Activated CD4-positive, alpha-beta T cell treated with anti-CD3 and anti-CD28 coated beads, Interleukin-2, amount 50 U/mL, for 48 hours (primary cell): ENCODE measurements at places on chromosomes 7 and 10.

DNA sequence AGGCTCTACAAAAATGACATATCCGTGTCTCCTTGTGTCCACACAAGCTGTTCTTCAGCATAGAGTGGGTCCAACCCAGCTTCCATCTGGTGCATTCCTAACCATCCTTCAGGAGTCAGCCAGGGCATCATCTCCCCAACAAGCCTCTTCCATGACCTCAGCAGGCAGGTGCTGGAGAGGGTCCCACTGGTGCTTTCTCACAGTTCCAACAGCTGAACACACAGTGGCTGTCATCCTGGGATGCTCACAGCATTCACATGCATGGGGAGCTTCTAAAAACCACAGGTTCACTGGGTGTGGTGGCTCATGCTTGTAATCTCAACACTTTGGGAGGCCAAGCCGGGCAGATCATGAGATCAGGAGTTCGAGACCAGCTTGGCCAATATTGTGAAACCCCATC is 6.4 kb upstream of the CYP3A4 start:
- no peak for DNase-seq

GRCh38 chr10:5465976-5466450 is 33.4 kb downstream of the CALML5 start:
- no peak for DNase-seq

DNA sequence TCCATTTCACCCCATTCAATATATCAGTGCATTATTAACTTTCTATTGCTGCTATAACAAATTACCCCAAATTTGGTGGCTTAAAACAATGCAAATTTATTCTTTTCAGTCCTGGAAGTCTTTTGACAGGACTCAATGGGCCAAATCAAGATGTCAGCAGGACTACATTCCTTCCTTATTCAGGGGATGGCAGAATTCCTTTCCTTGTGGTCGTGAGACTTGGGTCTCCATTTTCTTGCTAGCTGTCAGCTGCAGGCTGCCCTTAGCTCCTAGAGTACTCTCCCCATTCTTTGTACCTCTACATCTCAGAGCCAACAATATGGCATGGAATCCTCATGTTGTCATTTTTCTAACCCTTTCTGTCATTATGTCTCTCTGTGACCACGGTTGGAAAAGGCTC is 310.6 kb downstream of the HDAC9 start:
- no peak for DNase-seq

- DNase-seq = no peak
Measured at GRCh38 chr7:118185163-118185860, 1.3 kb downstream of the LSM8 start.

DNA sequence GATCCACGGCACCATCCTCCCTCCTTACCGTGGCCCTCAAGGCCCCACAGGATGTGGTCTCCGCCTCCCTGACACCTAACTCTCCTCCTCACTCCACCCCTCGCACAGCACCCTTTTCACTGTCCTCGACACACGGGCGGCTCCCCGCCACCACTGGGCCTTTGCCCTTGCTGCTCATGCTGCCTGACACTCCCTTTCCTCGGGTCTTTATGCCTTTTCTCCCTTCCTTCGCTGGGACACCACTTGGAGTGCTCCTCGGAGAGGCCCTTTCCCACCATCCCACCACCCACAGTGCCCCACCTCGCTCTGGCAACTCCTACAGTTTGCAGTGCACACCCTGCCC is 7.9 kb upstream of the INMT start:
- no peak for DNase-seq

- DNase-seq = no peak
Measured at GRCh38 chr7:113487925-113488731, 369.8 kb upstream of the SMIM30 start.

GRCh38 chr10:93075369-93076221 is 1.9 kb downstream of the CYP26A1 start:
- no peak for DNase-seq

DNA sequence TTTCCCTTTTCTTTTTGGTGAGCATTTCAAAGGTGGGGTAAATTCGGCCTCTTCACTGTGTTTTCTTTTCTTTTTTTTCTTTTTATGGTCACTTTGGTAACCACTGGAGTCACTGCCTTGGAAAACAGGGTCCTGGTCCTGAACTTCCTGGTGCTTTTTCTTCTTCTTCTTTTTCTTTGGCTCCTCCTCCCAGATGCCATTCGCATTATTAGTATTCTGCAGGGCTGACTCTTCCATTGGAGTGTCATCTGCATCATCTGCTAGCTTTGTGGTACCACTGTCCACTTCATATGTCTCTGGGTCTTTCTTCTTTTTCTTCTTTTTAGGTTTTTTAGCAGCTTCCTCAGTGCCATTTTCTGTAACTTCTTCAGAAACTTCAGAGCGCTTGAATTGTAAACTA is 10.5 kb downstream of the POLR1F start:
- DNase-seq = no peak

DNA sequence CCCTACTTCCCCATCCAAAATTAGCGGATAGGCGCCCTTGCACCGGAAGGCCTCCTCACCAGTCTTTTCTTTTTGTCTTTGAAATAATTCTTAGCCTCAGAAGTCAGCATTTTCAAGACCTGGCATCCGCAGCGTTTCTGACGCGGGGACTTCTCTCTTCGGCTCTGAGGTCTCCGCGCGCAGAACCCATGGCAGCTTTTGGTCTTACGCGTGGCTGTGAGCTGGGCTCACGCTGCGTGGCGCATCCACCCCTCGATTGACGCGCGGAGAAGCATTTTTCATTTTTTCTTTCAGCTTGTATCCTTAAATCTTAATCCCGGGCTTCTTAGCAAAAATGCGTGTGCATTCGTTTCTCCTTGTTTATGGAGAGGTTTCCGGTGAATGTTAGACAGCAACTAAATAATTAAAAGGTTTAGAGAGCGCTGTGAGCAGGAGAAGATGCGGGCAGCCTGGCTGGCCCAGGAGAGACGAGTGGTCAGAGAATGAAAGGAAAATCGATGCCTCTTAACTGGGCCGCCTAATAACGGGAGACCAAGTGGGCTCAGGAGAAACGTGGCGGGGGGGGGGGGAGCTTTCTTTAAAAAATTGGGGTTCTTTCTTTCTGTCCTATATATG is 2.0 kb upstream of the GATA3 start:
- DNase-seq = no peak

DNA sequence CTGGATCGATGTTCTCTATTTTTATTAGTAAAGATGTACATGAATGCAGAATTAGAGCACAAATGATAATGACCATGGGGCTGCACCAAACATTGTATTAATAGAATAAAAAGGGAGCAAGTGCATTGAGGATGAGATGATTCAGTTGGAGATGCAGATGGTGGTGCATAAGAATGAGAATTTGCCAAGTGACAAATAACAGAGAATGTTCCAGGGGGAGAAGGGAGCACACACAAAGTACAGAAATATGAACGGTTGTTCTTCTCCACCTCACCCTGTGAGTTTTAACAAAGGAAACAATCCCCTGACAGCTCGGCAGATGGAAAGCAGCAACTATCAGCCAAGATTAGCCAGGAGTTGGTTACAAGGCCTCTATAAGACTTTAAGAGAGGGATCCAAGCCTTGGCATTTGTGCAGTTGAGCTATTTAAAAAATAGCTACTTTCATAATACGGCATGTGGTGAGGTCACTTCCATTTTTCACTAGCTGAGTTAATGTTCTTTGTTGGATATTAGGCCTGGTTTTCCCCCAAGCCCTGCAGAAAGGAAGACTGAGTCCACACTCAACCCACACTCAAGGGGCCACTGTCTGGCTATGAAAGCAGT is 462.5 kb downstream of the TNS3 start:
- DNase-seq = no peak

- no peak for DNase-seq
Measured at GRCh38 chr7:47670729-47671128, 88.8 kb upstream of the TNS3 start.

DNA sequence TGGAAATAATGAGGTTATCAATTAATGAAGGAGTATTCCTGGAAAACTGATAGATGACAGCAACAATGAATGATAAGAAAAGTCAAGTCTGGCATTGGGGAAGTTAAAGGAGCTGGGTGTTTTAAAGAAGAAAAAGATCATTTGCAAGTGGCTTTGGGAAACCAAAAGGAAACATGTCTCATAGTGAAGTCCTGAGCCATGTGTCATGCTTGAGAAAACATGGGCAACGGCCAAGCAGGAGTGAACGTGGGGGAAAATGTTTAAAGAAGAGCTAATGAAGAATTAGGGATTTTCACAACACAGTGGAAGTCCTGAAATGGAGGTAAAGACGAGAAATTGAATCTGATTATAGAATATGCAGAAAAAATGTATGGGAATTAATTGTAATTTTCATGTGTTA is 1383.2 kb upstream of the CELF2 start:
- no peak for DNase-seq

DNA sequence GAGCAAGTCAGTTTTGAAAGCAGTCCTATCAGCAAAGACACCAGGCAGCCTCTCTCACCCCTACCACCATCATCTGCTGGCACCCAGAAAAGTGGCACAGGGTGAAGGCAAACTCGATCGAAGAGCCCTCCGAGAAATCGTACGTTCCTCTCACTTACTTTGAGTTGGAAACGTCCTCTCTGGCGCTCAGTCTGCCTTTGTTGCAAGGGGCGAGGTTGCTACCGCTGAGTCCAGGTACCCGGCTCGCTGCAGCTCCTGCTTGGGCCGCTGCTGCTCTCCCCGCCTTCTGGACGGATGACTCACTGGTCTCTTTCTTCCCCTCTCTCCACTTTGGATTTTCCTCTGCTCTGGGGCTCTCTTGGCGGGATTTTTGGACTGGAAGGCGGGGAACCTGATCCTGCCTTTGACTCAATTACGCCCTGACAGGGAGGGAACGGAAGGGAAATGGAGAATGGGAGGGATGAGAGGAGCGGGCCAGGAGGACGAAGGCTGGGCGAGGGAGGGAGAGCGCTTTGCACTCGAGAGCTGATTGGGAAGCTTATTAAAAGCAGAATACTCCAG is at the start of gene PTN:
PTN (minus strand) TSS at position 453 of the 561 bp plus-strand sequence. CDS start 88,760 bp downstream, outside the sequence.
- DNase-seq = no peak

GRCh38 chr10:27225642-27226257 is 14.8 kb downstream of the ACBD5 start:
- DNase-seq = no peak

GRCh38 chr7:47542051-47542450 is 39.9 kb downstream of the TNS3 start:
- DNase-seq = no peak

DNA sequence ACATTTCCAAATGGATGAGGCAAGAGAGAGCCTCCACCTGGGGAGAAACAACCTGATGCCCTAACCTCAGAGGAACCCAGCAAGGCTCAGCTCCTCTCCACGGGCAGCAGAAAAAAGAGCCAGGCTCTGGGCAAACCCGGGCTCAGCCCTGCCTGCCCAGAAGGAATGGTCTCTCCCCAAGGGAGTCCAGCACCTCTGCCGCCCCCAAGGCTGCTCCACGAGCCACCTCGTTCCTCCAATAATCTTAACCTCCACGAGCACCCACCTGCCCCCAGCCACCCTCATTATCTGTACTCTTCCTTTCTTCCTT is 154.2 kb downstream of the GRID1 start:
- no peak for DNase-seq

DNA sequence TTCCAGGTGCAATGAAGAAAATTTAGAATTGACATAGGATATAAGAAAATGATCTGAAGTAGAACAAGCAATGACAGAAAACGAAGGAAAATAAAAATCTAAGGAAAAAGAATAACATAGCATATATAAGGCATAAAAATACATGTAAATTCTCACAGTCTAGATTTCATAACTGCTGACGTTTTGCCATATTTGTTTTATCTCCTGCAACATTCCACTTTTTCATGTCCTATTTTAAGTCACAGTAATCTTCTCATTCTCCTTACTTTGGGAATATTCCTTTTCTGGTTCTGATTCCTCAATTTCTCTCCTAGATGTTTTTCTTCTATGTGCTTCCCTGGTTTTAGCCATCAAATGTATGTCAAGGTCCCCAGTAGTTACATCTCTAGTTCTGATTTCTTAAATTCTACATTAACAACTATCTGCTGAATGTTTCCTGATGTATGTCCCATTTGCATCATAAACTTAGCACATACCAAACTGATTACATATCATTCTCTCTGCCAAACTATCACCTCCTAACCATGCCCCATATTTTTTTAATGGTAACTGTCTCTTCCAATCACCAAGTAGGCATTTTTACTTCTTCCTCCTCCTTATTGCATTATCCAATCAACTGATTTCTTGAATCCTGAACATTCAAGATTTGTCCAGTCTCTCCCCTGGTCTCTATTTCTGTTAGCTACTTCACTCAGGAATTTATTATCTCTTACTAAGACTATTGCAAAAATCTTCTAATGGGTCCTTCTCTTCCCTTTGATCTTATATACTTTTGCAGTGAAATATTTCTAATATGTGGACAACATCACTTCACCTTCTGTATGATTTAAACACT is 171.3 kb downstream of the DNAJC1 start:
- DNase-seq = no peak

DNA sequence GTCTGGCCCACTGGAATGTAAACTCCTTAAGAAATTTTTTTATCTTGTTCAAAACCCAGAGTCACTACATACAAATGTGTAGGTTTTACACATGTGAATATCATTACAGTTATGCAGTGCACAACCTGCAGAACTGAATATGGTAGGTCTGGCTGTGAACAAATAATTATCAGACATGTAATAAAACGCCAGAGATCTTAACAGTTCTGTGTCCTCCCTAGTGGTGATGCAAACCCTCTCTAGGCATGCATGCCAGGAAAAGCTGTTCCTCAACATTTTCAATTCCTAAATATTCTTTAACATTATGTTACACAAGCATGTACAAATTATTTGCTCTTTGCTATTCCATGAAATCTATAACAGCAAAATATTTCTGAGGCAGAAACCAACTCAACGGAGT is 124.6 kb downstream of the IMMP2L start:
- no peak for DNase-seq

GRCh38 chr10:93464776-93465388 is 17.3 kb downstream of the MYOF start:
- DNase-seq = no peak

- no peak for DNase-seq
Measured at GRCh38 chr7:92697012-92697411, 106.8 kb upstream of the FAM133B start.
